DMS 273 treated with DMSO at 0.1 percent for 48 hours (cell line): ENCODE measurements at places on chromosomes 3 and 15.

GRCh38 chr3:20141851-20142250, 44.2 kb downstream of the SGO1 start:
- DNase-seq, result no peak

DNA sequence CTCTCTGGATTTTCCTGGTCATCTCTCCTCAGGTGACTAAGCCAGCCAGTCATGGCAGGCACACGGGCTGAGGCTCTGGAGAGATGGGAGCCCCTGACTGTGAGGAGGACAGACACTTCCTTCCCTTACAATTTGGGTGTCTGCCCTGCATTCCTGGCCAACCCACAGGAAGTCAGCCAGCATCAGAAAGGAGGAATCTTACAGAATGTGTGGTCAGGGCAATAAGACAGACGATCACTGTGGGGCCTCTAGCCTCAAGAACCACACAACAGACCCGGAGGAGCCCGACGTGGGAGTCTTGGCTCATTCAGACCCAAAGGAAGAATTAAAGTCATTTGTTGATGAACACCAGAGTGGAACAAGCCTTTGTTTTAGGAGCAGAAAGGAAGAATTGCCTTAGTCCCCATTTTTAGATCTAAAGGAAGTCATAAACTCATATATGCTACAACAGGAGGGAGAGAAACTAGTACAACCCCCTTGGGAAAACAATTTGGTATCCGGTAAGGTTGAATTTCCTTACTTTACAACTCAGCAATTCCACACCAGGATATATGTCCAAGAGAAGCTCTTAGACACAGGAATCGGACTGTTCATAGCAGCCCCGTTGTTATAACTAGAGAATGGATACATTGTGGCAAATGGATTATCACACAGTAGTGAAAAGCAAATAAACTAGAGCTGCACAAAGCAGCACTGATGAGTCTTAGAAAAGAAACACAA, 62.2 kb downstream of the ABTB1 start:
- DNase-seq, result no peak

- peak; percentile 54 for DNase-seq
Observed at GRCh38 chr3:185210621-185211142, 43.2 kb downstream of the EHHADH start.

DNA sequence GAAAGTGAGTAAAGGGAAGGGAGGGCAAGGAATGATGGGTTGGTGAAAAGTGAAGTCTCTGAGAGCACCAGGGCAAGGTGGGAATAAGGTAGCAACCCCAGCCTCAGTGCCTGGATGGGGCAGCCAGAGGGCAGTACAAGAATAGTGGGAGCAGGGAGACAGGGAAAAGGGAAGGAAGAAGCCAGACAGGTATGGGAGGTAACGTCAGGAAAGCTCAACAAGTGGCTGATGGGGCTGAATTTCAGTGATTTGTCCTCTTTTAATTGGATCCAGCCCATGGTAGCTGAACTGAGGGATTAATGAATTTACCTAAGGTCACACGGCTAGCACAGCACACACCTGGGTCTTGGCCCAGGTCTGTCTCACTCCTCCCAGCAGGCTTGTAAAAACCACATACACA, 12.6 kb downstream of the RORA start:
- no peak for DNase-seq

- no peak for DNase-seq
Observed at GRCh38 chr15:82877825-82878224, 68.4 kb downstream of the WHAMM start.

GRCh38 chr3:60101621-60102020, 1051.8 kb upstream of the CFAP20DC start:
- no peak for DNase-seq

GRCh38 chr15:90031231-90031791, 30.2 kb downstream of the ZNF710 start:
- DNase-seq, result no peak

DNA sequence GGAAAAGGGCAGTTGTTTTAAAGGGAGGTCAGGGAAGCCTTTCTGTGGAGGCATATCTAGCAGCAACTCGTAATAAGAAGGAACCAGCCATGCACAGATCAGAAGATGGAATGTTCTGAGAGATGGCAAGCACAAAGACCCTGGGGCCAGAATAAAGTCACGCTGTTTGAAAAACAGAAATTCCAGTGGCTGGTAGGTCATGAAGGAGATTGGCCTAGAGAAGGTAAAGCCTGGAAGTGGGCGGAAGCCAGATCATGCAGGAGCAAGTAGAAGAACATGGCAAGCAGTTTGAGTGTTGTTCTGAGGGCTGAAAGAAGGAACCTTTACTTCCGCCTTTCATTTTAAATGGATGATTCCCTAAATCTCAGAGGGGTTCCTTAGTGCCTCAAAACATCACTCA, 208.1 kb upstream of the PPP2R3A start:
- no peak for DNase-seq

DNA sequence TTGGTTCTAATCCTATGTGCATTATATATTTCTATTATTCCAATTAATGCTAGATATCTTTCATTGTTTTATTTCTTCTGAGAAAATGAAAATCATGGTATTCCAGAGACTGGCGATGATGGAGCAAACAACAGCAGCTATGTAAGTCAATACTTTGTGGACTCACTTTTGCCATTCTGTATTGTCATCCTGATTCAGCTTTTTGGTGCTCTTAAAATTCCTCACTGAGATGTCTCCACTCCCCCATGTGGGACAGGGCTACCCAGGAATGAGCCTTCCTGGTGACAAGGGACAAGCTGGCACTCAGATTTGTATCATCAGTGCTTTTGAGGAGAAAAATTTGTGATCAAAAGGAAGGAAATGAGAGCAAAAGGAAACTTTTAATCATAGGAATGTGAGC, 56.7 kb upstream of the XCR1 start:
- no peak for DNase-seq

GRCh38 chr3:50666837-50667236, 7.9 kb upstream of the DOCK3 start:
- DNase-seq, result no peak

- DNase-seq, result no peak
Observed at GRCh38 chr3:54360320-54360719, 238.0 kb downstream of the CACNA2D3 start.

- no peak for DNase-seq
Observed at GRCh38 chr3:38374221-38374620, 27.6 kb downstream of the XYLB start.
